ENCODE measurements at places on chromosomes 13 and 19.

DNA sequence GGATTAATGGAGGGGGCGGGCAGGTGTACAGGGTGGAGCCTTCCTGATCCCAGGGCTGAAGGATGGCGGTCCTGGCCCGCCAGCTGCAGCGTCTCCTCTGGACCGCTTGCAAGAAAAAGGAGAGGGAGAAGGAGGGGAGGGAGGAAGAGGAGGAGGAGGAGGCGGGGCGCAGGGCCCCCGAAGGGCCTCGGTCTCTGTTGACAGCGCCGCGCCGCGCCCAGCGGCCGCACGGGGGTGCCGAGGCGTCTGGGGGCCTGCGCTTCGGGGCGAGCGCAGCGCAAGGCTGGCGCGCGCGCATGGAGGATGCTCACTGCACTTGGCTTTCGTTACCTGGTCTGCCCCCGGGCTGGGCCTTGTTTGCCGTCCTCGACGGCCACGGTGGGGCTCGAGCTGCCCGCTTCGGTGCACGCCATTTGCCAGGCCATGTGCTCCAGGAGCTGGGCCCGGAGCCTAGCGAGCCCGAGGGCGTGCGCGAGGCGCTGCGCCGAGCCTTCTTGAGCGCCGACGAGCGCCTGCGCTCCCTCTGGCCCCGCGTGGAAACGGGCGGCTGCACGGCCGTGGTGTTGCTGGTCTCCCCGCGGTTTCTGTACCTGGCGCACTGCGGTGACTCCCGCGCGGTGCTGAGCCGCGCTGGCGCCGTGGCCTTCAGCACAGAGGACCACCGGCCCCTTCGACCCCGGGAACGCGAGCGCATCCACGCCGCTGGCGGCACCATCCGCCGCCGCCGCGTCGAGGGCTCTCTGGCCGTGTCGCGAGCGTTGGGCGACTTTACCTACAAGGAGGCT, at the start of gene PPM1N:
PPM1N (plus strand) TSS at position 33 of the 785 bp plus-strand sequence; CDS start at position 63, 30 bp downstream.
- no peak for DNase-seq

- DNase-seq = no peak
Measured at GRCh38 chr19:1217366-1217765, 11.8 kb downstream of the STK11 start.

DNA sequence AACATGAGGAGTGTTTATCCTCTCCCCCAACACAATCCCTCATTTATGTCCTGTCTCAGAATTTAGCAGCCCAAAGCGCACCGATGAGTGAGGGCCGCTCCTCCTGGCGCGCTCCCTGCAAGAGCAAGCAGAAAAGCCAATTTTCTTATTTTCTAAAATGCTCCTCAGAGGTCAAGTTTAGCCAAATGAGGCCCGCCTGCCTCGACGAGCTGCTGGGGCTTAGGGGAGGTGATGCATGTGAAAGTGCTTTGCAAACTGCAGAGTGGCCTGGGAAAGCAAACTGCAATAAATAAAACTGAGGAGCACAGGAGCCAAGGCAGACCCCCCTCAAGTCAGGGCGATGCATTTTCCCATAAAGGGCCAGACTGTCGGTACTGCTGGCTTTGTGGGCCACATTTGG, 29.0 kb downstream of the CAPS start:
- no peak for DNase-seq

GRCh38 chr13:78786459-78786858, 127.5 kb upstream of the OBI1 start:
- DNase-seq = no peak

- no peak for DNase-seq
Measured at GRCh38 chr13:28501547-28501946, 6.6 kb upstream of the FLT1 start.

DNA sequence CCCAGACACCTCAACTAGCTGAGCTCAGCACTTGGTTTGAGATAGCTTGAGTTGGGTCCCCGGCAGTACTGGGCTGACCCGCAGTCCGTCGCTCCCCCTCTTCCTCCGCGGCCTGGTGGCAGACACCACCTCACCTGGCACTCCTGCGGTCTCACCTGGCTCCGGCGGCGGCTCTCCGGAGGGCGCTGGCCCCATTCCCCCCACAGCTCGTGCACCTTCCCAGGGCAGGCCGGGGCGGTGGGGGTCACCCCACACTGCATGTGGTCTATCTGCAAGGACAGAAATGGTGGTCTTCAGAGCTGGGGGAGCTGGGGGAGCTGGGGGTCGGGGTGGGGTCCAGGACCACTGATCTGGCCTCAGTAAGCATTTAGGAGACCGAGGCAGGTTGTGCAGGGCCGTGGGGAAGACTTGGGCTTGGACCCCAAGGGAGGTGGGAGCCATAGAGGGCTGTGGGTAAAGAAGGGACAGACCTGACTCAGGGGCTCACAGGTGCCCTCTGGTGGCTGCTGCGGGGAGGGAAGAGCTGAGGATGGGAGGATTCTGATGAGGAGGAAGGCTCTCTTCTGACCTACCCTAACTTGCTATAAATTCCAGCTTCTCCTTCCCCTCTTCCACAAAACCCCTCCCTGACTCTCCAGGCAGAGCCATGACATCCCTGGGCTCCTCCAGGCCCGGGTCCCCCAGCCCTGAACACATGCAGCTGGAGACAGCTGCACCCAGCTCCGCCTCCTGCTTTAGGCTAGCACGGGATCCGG, 6.7 kb upstream of the PLIN4 start:
- no peak for DNase-seq

DNA sequence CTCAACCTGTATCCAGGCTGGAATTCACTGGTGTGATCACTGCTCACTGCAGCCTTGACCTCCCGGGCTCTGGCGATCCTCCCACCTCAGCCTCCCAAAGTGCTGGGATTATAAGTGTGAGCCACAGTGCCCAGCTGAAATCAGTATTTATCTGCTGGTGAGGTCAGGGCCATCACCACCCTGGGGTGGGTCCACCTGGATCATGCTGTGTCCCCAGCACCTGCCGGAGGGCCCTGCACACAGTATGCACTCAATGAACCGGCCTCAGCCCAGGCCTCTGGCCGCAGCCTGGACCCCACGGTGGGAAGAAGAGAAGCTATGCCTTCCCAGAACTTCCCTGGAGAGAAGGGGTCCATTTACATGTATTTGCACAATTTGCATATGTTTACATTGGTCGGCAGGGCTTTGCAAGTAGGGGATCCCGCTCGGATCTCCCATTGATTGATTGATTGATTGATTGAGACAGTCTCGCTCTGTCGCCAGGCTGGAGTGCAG, 2.6 kb upstream of the SLC5A5 start:
- DNase-seq = no peak

GRCh38 chr19:54168174-54168917, 4.6 kb downstream of the TMC4 start:
- peak; percentile 72 for DNase-seq

GRCh38 chr13:113851826-113852535, 11.9 kb downstream of the GAS6 start:
- no peak for DNase-seq

DNA sequence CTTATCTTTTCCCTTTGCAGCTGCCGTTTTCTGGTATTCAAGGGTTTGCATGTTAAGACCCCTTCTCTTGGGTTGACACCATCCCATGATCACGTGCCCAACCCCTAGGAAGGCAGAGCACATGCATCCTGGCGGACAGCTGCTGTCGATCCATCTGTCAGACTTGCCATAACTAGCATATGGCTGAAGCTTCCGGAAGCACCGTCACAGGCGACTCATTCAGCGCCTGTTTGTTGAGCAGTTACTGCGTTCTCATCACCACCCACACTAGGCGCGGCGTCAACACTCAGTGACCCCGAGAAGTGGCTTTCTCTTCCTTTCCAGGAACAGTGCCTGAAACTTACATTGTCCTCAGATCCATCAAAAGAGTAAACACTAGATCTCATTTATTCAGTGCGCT, 93.6 kb downstream of the SOX1 start:
- no peak for DNase-seq

- DNase-seq = no peak
Measured at GRCh38 chr19:40799558-40800338, 757 bp downstream of the EGLN2 start.

GRCh38 chr13:46359714-46360113, 27.3 kb downstream of the RUBCNL start:
- no peak for DNase-seq
